ENCODE measurements at places on chromosomes 2 and 18. TPM values are rescaled to one million over a fixed set of nuclear protein-coding genes. Genes with fewer than 3 reads are reported as not detected.

- no peak for DNase-seq
Observed at GRCh38 chr2:7363906-7364305, 446.7 kb downstream of the RNF144A start.

GRCh38 chr2:224650815-224651439 lies 65.2 kb downstream of the CCDC195 start:
- DNase-seq, result no peak

DNA sequence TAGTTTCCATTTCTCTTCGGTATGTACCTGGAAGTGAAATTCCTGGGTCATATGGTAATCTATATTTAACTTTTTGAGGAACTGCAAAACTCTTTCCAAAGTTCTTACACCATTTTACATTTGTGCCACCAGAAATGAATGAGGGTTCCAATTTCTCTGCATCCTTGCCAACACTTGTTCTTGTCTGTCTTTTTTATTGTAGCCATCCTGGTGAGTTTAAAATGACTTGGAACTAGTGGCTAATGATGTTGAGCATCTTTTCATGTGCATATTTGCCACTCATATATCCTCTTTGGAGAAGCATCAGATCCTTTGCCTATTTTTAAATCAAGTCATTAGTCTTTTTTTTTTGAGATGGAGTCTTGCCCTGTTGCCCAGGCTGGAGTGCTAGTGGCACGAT lies 59.4 kb downstream of the MALT1 start:
- no peak for DNase-seq

DNA sequence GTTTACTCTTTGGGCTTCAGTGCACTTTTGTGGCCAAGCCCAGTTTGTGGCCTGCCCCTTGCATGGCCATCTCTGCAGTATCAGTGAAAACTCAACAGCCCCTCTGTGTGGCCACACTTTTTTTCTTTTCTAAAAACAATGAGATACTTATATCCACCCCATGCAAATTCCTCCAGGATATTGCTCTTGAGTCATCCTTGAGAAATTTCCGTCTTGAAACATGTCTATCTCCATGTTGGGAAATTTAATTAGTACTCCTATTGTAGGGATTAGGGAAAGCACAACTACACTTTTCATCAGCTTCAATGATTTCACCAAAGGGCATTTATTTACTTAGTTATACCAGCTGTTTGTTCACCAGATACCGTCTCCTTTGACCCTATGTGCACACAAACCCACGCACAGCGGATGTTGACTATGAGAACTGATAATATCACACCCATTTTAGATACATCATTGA lies 993.1 kb downstream of the TSN start:
- no peak for DNase-seq

DNA sequence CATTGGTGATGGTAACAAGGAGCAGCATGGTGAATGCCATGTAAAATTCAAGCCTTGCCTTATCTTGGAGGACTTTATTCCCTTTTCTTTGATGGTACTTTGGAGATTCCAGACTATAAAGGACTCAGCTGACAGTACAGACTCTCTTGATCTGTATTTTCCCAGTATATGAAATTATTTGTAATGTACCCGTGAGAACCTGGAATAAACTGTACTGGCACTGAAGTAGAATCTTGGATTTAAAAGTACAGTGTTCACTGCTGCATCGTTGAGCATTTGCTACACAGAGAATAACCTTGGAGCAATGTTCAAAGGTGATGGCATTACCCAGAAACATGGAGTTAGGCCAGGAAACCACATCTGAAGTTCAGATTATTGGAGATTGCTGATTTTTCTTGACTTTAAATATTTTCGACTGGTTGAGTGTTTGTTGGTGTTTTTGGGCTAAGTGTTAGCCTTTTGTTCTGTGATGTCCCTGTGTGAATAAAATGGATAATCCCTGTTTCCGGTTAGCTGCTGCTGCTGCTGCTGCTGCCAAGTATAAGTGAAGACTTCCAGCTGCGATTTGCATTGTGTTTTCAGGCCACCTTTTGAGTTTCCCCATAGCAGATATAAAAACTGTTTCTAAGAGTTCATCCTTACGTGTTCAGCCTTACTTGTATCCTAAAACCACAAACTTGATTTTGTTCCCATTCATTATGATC lies 122.0 kb downstream of the SPTBN1 start:
- DNase-seq, result no peak

DNA sequence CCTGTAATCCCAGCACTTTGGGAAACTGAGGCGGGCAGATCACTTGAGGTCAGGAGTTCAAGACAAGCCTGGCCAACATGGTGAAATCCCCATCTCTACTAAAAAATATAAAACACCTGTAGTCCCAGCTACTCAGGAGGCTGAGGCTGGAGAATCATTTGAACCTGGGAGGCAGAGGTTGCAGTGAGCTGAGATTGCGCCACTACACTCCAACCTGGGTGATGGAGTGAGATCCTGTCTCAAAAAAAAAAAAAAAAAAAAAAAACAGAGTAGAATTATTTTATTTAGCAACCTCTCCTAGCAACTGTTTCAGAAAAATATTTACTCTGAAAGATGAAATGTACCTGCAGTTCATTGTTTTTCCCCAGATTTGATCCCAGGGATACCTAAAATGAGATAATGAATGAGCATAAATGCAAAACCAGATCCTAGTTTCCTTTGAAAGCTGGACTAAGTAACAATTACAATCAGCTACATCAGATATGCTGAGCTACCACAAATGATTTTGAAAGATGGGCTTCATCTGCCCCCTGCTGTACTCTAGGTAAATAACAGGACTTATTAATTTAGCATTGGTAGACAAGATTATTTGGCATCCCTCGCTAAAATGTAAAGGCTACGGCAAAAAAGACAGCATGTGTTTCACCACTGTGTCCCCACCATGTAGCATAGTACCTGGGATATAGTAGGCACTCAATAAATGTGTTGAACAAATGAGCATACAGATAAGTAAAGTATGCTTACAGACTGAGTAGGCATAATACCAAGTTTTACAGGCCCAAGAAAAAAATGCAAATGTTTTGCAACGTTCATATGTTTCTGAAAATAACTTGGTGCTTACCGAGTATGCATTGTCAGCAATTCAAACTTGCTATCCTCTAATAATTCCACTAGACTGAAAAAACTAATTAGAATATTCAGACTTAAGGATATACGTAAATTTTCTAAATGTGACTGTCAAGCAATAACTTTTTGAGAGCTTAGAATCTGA lies 102.5 kb downstream of the ATL2 start:
- DNase-seq, result no peak

DNA sequence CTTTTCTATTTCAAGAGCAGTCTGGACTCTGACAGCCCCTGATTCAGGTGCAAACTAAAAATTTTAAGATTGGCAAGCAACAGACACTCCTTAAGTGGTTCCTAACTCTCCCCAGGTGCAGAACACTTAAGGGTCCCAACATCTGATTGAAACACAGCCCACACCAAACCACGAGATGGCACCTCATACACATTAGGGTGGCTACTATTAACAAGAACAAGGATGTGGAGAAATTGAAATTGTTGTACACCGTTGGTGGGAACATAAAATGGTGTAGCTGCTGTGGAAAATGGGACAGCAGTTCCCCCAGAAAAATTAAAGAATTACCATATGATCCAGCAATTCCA lies 82.3 kb downstream of the POLR1A start:
- no peak for DNase-seq

- DNase-seq, result no peak
Observed at GRCh38 chr2:118969734-118970395, 27.9 kb downstream of the MARCO start.

DNA sequence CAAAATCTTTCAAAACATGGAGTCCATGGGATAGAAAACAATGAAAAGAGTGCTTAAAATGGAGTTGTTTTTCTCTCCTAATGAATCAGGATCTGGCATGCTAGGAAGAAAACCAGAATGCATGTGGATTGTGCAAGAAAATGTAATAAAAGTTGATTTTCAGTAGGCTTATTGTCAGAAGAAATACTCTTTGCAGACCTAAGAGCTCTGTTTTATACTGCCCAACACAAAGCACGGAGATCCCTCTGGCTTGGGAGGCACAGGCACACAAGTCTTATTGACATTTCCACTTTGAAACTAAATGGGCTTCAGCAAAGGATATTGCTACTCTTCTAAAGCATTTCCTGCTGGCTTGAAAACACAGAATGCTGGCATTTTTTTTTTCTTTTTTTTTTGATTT lies 15.5 kb upstream of the DAPL1 start:
- DNase-seq, result no peak

DNA sequence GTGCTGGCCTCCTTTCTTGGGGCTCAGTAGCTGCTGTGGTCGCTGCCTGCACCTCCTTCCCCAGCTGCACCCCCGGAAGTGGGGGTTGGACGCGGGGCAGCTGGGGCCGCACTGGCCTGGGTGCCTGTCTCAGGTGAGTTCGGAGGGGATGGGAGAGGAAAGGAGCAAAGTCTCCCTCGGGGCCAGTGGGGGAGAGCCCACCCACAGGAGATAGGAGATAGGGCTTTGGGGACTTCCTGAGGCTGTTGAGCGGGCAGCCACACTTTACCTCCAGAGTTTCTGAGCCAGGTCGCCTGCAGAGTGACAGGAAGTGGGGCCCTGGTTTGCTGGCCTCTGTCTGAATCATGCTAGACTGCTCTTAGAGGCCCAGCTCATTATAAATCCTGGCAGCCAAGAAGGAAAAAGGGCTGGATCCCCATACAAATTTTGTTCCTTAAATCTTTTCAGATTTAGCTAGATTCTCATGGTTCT lies 8.1 kb downstream of the MBP start:
- no peak for DNase-seq

- no peak for DNase-seq
Observed at GRCh38 chr2:207876842-207877535, 107.3 kb upstream of the FZD5 start.

GRCh38 chr18:69785466-69785865 lies 162.2 kb downstream of the CD226 start:
- no peak for DNase-seq

DNA sequence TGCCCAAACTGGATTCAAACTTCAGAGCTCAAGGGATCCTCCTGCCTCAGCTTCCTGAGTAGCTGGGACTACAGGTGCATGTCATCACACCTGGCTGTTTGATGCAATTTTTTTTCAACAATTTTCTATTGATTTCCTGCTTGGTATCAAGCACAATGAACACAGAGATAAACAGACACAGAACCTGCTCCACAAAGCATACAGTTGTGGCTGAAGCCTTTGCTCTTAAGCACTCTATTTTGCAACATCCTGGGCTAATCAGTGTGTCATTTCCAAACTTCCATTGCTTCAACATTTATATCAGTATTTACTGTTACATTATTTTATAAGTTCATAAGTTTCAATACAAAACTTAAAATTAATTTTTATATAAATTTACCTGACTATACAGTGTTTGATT lies 79.4 kb downstream of the NEB start:
- DNase-seq, result no peak

GRCh38 chr2:236852977-236853374 lies 232.7 kb upstream of the COPS8 start:
- DNase-seq, result no peak

DNA sequence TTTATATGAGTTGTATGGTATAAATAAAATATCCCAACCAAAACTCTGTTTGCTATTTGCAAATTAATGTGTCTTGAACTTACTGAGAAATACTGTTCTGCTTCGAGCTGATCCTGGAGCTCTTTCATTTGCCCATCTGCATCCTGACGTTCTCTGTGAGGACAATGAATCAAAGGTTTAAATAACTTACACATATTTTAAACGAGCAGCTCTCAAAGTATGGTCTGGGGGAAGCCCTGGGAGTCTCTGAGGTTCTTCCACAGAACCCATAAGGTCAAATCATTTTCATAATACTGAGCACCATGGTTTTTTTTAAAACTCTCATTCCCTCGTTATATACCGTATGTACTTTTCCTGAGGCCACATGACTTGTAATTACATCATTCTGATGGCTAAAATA lies 46.7 kb downstream of the SLC66A3 start:
- no peak for DNase-seq

- DNase-seq, result no peak
Observed at GRCh38 chr2:235614176-235614860, 120.5 kb downstream of the AGAP1 start.

DNA sequence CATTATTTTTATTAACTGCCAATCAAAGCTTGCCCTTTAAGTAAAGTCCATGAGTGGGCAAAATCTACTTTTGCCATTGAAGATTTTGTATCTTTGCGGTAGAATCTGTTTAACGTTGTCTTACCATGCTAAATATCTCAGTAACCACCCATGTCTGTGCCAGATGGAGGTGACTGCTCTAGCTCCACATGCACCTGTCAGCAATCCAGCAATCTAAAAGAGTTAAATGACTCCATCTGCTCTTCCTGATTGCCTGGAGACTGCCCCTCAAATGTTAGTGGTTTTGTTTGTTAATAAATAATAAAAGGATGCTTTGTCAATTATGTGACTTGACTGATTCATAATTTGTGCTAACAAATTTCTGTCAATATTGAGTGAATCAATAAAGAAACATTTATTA lies 141.7 kb downstream of the RBM43 start:
- DNase-seq, result no peak

- DNase-seq, result no peak
Observed at GRCh38 chr18:55301824-55302166, 286.2 kb downstream of the TCF4 start.

DNA sequence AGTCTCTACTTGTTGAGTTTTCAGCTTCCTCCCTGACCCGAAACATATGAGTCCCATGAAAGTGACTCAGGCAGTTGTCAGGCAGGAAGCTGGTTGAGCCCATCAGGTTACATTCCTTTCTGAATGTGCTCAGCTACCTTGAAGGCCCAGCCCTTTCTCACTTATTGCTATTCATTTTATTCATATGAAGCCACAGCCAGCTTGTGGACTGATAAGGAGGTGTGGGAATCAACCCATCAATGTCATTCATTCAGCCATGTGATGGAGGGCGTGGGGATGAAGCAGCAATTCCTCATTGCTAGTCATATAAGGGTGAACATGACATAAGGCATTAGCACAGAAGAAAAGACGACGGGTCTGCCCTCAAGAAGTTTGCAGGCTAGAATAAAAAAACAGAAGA lies 5.3 kb upstream of the VPS4B start:
- no peak for DNase-seq

The NGEF gene
- total RNA-seq, result 17.5 TPM

The TRIM54 gene
- total RNA-seq, result 0.31 TPM

The RPL31 gene
- 1,183 TPM for total RNA-seq

The GAREM1 gene
- 29.9 TPM for total RNA-seq

The GPR148 gene
- total RNA-seq, result not detected

The DOK6 gene
- total RNA-seq, result 14.1 TPM

The ACAA2 gene
- total RNA-seq, result 32.9 TPM
